Stimulated activated CD4-positive, alpha-beta T cell treated with anti-CD3 and anti-CD28 coated beads, TNF-alpha, amount 100 ng/mL, for 1 hour (primary cell): ENCODE measurements at places on chromosomes 5 and 9.

DNA sequence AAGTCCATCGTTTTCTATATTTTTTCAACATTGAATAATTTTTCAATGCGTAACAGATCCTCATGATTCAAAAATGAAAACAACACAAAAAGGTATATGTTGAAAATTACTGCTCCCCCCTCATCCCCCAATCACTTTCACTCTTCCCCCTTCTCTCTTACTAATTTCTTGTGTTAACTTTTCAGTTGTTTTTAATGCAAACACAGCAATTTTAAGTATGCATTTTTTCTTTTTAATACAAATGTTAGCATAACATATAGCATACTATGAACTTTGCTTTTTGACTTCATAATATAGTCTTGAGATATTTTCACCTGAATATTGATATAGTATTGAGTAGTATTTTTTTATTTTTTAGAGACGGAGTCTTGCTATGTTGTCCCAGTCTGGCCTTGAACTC is 41.1 kb upstream of the CAMK4 start:
- no peak for DNase-seq

- no peak for DNase-seq
Measured at GRCh38 chr9:85964949-85965348, 24.0 kb downstream of the NAA35 start.

- DNase-seq: no peak
Measured at GRCh38 chr9:89359751-89360261, 41.5 kb downstream of the SECISBP2 start.

GRCh38 chr9:93493949-93494348 is 40.6 kb upstream of the FAM120AOS start:
- DNase-seq: no peak

DNA sequence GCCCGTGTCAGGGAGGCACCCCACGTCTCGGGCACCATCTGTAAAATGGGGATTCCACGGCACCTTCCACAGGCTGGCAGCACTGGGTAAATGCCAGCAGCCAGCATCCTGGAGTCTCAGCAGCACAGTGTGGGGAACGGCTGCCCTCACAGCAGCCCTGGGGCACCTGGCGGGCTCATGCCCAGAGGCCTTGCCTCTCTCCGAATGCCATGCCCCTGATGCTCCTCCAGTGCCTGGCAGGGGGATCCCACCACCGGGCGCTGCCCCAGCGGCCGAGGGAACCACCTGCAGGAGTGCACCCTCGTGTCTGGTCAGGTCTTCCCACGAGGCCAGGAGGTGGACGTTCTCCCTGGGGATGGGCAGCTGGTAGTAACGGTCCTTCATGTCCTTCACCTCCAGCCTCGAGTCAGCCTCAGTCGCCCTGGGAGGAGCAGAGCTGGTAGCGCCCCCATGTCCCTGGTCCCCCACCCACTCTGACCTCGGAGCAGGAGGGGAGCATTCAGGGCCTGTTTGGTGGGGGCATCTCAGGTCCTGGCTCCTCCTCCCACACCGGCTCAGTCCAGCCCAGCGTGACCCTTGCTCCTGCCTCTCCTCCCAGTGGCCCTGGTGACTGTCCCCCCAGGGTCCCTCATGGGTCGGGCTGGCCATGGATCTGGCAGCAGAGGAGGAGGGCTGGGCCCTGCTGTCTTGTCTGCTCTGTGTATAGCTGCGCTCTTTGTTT is 49.9 kb upstream of the NRARP start:
- DNase-seq: no peak

- no peak for DNase-seq
Measured at GRCh38 chr9:20243841-20244240, 378.5 kb downstream of the MLLT3 start.

DNA sequence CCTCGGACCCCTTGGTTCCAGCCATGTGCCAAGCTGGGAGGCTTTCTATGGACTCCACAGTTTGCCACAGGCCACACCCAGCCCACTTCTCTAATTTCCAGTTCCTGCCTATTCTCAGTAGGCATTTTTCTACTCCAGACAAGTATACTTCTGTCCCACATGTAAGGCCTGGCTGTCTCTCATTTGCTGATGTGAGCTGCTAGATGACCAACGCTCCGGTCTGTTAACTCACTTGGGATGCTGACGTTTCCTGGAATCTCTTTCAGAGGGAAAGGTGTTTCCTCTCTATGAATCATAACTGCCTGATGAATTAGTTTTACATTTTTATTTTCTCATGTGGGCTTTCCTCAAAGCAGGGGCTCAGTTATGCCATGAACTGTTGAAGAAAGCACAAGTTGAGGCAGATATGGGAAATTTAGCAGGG is 36.3 kb downstream of the ERGIC1 start:
- DNase-seq: no peak

DNA sequence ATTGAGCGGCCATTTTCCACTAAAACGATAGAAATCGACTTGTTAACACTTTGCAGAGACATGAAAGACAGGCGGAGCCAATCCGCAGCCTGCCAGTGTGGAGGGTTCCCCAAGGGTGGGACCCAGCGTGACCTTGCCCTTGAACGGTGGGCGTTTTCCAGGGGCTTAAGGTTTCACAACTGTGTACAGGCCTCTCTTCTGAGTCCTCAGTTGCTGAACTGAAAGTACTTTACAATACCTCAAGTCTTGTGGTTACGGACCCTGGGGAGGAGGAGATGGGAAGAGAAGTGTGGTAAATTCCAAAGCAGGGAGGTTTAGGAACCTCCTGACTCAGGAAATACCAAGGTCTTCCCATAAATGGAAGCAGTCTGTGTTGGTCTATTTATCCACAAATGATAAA is 68.2 kb upstream of the CKMT2 start:
- no peak for DNase-seq

- DNase-seq: no peak
Measured at GRCh38 chr5:8184455-8185063, 315.6 kb downstream of the MTRR start.

GRCh38 chr9:37938121-37938891 is 34.4 kb upstream of the SLC25A51 start:
- no peak for DNase-seq

DNA sequence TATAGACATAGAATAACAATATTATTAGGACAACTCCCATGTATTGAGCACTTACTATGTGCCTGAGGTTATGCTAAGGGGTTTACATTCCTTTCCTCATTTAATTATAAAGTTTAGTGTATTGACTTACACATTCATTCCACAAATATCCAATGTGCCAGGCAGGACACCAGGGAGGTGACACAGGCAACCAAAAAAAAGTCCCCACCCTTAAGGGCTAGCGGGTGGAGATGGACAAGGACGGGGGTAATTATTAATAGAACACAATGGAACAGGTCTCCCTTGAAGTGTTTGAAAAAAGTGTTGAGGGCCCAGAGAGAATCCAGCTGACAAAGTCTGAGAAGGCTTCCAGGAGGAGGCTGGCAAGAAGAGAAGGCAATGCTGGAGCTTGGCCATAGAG is 5.7 kb downstream of the TBC1D2 start:
- DNase-seq: no peak

DNA sequence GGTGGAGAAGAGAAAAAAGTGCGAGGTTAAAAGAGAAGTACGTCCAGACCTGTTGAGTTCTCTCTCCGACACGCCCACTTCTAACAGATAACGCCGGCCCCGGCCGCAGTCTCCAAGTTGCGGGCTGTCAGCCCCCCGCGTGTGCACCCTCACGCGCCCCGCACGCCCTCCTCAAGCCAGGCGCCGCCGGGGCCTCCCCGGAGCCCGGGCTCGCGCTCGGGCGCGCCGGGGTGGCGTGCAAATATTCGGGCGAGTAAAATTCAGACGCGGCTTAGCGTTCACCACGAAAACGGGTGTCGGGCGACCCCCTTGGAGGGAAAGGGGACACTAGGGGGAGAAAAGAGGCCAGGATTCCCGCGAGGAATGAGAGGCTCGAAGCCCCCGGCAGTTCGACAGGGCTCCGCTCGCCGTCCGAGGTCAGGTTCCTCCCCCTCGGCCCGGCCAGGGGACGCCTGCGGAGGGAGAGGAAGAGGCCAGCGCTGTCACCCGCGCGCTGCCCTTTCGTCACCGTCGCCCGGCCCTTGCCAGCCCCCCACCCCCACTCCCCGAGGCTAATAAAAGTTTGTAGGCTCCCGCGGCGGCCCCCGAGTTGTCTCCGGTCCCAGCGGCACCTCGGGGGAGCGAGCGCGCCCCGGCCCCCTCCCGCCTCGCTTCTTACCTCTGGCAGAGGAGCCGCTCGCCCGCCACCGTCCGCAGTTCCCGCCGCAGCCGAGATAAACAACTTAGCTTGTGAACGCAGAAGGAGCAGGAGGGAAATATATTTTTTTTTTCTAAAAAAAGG is 743 bp downstream of the NR3C1 start:
- peak; percentile 21 for DNase-seq

DNA sequence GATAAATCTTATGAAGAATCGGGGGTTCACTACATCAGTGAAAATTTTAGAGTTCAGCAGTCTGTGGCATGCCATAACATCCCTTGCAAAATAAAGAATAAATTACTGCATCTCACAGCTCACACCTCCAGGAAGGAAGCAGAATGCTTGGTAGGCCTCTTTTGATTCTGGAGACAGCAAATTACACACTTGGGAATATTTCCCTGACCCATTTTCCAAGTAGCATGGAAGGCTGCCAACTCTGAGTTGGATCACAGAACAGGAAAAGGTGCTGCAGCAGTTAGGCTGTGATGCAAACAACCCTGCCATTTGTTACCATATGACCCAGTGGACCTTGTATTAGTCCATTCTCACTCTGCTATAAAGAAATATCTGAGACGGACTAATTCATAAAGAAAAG is 293.5 kb downstream of the ASTN2 start:
- no peak for DNase-seq

DNA sequence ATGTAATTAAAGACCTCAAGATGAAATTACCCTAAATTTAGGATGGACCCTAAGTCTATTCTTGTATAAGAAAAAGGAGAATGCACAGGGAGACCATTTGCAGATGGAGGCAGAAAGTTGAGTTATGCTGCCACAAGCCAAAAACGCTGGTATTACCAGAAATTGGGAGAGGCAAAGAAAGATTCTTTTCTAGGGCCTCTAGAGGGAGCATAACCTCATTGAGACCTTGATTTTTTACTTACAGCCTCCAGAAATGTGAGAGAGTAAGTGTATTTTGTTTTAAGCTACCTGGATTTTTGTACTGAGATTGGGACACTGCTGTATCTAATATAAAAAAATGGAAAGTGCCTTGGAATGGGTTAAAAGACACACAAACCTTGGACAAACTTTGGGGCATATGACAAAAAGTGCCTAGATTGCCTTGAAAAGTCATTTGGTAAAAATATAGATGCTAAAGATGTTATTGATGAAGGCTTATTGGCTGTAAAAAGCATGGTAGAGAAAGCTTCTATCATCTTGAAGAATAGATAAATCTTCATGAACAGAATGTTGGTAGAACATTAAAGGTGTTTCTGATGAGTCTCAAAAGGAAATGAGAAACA is 174.7 kb upstream of the PRDM9 start:
- DNase-seq: no peak

DNA sequence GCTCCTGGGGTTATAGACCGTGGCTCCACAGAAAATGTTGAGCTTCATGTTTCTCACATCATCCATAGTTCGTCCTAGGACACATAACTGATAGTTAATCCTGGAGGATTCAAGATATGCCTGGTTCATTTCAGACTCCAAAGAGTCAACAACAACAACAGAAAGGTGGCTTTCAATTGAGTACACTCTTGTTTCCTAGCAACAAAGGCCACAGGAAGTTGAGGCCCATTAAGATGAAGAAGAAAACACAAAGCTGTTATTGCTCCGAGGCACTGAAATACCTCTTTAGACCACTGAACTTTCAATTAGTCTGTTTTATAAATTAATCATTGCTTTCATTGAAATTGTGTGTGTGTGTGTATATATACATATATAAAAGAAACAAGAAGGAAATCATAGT is 154.5 kb downstream of the YIPF5 start:
- DNase-seq: no peak

- DNase-seq: no peak
Measured at GRCh38 chr9:14097215-14097614, 216.7 kb downstream of the NFIB start.

- DNase-seq: no peak
Measured at GRCh38 chr5:129773376-129773775, 25.5 kb downstream of the MINAR2 start.

GRCh38 chr5:60014331-60014730 is 120.8 kb upstream of the PDE4D start:
- no peak for DNase-seq

- no peak for DNase-seq
Measured at GRCh38 chr5:169583101-169583423, 511 bp upstream of the SPDL1 start.

DNA sequence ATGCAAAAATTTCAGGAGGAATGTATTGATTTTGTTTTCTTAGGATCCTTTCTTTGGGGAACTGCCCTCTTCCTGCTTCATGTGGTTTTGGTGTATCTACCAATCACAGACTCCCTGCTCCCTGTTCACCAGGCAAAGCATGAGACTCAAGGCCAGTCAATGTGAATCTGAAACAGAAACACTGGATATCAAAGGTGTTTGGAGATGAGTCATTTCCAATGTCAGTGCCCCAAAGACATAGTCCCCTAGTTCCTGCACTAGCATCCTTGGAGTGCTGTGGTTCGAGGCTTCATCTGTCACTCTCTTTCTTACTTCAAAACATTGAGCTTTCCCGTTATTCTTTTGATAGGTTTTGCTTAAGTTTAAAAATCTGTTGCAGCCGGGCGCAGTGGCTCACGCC is 8.1 kb downstream of the PPP3R2 start:
- no peak for DNase-seq

DNA sequence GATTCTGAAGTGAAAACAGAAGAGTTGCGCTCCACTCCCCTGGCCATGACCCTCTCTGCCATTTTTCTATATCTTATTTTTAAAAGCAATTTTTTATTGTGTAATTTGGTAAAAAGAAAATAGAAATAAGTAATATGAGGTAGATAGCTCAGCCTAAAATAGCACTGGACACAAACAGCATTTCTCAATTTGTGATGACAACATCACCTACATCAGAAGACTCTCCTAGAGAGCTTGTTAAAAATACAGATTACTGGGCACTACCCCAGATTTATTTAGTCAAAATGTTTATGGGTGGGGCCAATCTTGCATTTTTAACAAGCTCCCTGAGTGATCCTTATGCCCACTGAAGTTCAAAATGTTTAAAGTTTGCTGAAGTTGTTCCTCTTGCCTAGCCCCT is 40.5 kb upstream of the CCDC112 start:
- no peak for DNase-seq

GRCh38 chr5:171533153-171533552 is 113.7 kb downstream of the FGF18 start:
- DNase-seq: no peak
